ENCODE measurements at places on chromosomes 7 and 10. TPM values are rescaled to one million over a fixed set of nuclear protein-coding genes. Genes with fewer than 3 reads are reported as not detected.

Gene EVX1
- total RNA-seq = not detected

Gene PRXL2A
- 13.2 TPM for total RNA-seq

Gene METTL27
- 0.12 TPM for total RNA-seq

Gene AEBP1
- 79.7 TPM for total RNA-seq

Gene GUSB
- total RNA-seq = 30.3 TPM

Gene NSUN5
- 24.1 TPM for total RNA-seq

Gene ALOX5
- total RNA-seq = not detected

Gene NEUROG3
- not detected for total RNA-seq

Gene PBLD
- 1.4 TPM for total RNA-seq

Gene RUFY2
- 18.5 TPM for total RNA-seq

Gene CUTC
- 20.3 TPM for total RNA-seq

- DNase-seq = no peak
These were observed 56.8 kb downstream of the TCF7L2 start for GRCh38 chr10:113006656-113007342.

DNA sequence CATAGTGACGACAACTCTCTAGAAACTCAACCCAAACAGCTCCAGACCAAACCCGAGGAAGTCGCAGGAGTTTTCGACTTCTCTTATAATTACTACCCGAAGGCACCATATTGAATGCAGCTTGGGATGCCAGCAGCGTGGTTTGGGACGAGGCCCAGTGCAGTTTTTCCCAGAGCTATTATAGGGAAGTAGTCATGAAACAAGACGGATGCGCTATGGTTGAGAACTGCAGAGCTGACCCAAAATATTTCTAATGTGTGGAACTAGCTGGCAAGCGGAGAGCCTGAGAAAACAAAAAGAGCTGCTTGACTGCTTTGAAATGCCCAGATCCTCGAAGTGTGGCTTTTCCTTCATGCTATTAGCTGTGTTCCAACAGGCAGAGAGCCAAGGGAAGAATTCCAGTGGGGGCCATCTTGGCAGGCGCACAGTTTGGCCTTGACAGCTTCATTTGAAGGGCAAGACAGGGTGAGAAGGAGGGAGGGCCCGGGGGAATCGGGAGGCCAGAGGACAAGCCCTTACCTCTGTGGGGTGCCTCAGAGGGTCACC is 122.7 kb downstream of the CUL2 start:
- DNase-seq = peak; percentile 84

DNA sequence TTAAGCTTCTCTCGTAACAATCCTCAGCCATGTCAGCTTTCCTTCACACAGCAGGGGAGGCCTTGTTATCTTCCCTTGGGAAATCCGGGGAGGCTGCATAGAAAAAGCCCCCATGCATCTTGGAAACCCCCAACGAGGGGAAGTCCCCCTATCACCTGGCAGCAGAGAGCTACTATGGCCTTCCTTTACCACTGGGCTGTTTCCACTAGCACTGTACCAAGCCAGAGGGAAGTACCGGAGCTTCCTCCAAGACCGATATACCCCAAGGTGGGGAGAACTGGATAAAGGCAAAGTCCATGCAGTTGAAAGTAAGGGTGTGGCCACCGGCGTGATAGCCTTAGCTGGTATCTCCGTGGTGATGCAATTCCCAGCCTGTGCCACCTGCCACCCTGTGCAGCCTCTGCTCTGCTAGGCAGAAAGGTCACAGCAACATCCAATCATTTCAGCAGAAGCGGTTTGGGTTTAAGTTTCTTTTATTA is 4.4 kb upstream of the CLIP2 start:
- no peak for DNase-seq

GRCh38 chr7:44150966-44151941 is 10.1 kb upstream of the MYL7 start:
- no peak for DNase-seq

DNA sequence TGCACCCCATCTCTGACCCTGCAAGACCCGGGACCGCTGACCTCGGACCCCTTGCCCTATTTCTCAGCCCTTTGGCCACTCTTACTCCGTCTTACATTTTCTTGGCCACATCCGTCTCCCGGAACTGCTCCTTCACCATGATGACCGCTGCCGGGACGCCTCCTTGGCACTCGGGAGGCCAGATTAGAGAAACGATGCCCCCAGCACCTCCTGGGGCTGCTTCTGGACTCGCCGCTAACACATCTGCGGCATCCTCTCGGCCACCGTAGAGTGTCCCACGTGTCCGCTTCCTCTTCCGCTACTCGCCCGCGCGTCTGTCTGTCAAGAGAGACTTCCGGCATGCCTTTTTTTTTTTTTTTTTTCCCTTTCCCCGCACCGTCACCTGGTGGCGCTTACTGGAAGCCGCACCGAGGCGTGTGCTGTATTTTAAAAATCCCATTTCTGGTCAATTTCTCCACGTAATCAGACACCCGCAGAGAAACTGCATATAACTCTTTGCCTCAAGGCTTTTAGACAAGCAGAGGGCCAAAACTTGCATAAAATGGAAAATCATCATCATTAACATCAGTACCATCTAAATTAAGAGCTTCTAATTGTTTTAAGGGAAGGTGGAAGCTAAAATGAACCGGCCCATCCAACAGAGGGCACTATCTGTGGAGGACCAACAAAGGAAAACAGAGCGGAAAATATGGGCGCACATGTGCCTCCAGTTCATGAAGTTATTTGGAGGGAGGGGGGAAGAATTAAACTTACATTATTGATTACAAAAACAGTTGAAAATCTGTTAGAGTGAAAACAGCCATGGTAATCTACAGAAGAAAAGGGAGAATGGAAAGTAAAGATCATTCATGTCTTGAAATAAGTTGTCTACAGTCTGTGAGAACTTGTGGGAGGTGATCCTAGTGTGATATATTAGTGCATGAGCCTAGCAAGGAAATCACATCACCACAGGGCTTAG is at the start of gene POLR3A:
TSS of gene POLR3A (minus strand) at position 247 of the 958 bp plus-strand sequence. CDS start at position 139, 108 bp downstream.
- peak; percentile 97 for DNase-seq

DNA sequence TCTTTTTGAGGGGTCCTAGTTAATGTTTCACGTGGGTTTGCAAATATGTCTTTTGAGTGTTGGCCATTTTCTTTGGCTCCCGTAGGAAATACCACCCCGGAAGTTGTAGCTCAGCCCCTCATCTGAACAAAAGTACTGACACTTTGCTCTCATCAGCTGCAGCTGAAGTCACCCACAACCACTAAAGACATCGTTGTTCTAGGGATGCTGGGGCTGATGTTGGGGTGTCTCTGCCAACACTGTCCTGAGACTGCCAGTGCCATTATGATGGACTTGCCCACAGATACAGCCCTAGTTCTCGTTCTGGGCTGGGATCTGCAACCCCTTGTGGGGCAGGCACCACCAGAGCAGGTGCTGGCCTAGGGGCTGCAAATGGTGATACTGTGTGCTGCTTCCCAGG is 82.6 kb upstream of the ARHGAP21 start:
- DNase-seq = no peak

DNA sequence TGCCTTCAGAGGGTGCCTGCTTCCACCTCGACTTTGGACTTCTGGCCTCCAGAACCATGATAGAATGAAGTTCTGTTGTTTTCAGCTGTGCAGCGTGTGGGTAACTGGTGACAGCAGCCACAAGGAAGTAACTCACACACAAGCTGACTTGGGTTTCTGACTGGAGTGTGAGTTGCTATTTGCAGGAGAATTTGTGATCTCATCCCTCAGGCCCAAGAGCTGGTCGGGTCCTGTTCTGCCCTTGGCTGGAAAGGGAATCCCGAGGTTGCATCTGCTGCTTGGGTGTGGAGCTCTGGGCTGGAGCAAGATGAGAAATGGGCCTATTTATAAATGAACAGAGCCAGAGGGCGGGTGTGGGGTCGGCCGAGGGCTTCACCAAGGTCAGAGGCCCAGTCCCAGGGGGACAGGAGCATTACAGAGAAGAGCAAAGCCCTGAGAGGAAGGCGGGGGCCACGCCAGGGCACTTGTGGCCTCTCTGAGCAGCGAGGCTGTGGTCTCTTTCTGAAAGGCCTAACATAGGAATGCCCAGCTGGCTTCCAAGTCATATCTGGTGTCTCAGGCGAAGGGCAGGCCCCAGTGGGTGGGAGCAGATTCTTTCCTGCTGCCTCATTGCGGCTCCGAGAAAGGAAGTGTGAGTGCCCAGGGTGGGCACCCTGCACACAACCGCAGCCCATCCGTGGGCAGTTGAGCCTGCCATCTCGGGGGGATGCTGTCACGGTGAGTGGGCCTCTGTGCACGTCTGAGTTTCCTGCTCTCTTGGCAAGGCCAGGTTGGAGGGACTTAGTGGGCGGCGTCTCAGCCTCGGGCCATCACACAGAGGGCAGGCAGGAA is 26.5 kb upstream of the C10orf71 start:
- DNase-seq = peak; percentile 70

DNA sequence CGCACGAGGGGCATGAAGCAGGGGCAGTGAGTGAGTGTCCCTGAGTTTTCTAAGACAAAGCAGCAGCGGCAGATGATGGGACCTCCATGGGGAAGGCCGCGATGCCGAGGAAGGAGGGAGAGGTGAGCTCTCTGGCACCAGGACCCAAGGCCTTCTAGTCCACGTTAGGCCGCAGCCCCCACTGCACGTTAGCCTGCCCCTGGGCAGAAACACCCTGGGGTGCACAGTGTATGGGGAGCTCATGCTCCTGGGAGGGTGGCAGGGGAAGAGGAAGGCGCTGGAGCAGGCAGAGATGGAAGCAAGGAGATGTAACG is 97.3 kb upstream of the IKZF1 start:
- no peak for DNase-seq

GRCh38 chr7:24842449-24843241 is 85.4 kb upstream of the GSDME start:
- no peak for DNase-seq

GRCh38 chr10:113261611-113262091 is 291.2 kb upstream of the HABP2 start:
- no peak for DNase-seq

DNA sequence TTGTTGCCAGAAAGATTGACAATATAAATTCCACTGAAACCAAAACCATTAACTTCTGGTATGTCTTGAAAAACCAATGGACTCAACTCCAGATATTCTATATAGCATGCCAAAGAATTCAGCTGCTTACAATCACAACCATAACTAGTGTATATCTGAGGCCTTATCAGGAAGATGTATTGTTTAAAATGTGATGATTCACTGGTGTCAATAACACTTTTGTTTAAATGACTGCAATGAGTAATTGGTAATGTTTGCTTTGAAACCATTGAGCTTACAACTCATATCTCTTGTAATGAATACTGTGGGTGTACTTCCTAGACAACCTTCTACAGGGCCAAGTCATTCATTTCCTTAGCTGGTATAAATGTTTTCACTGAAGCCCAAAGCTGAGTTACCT is 727.9 kb upstream of the KCND2 start:
- DNase-seq = peak; percentile 49

- DNase-seq = no peak
These were observed 95.3 kb upstream of the RET start for GRCh38 chr10:42981358-42982236.

DNA sequence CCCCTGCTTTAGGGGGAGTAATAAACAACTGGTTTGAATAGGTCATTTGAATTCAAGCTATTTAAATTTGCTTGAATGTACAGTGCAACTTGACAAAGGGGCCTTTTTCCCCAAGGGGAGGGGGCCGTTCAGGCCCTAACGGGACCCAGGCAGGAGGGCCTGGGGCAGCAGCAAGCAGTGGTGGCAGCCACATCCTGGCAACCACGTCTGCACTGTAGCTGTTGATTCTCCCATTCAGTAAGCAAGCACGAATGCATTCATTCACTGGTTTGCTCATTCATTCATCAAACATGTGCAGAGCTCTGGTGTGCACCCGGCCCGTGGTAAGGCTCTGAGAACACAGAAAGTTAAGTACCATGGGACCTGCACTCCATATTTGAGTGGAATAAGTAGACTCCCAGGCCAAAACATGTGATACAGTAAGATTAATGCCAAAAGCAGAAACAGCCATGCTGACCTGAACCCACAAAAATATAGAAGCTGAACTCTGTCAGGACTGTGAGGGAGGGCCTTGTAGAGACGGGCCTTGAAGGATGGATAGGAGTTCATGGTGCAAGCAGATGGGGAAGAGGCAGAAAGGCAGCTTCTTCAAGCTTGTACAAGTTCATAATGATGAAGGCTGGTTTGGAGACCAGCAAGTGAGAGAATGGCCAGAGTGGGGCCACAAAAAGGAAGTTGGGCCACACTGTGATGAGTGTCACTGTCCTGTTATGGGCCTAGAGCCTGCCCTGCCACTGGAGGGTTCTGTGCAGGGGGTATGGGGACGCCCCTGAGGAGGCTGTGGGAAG is 29.3 kb upstream of the C10orf53 start:
- DNase-seq = no peak

DNA sequence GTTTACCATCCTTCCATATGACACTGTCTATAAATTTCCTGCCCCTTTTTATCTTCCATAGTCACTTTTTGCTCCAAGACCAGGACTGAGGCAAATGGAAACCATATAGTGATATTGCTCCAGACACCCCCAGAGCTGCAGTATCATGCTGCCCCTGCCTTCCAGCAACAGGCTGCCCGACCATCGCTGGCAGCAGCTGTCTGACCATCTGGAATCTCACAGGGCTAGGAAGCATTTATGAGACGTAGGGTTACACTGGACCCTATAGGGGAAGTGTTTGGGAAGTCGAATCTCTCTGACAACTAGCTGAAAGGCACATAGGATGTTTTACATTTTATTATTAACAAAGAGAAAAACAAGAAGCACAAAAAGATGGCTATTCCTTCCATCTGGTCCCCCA is 19.4 kb downstream of the ENO4 start:
- DNase-seq = no peak

DNA sequence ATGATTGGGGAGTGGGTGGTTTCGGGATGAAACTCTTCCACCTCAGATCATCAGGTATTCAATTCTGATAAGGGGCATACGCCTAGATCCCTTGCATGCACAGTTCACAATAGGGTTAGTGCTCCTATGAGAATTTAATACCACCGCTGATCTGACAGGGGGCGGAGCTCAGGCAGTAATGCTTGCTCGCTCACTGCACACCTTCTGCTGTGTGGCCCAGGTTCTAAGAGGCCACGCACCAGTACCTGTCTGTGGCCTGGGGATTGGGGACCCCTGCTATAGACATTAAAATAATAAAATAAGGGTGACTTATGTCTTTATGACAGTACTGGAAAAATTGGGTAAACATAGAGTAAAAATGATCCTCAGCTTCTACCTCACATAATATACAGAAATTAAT is 66.1 kb downstream of the SAMD9 start:
- no peak for DNase-seq

- DNase-seq = peak; percentile 8
These were observed 12.5 kb upstream of the LIPK start for GRCh38 chr10:88693392-88694020.

- DNase-seq = peak; percentile 11
These were observed 107.2 kb upstream of the RELN start for GRCh38 chr7:104096683-104097082.

DNA sequence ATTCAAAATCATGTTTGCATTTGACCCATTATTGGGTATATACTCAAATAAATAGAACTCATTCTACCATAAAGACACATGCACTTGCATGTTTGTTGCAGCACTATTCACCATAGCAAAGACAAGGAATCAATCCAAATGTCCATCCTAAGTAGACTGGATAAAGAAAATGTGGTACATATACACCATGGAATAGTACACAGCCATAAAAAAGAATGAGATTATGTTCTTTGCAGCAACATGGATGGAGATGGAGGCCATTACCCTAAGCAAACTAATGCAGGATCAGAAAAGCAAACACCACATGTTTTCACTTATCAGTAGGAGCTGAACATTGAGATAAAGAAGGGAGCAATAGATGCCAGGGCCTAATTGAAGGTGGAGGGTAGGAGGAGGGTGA is 12.0 kb upstream of the HHEX start:
- DNase-seq = no peak

- no peak for DNase-seq
These were observed 224.5 kb upstream of the SEMA3E start for GRCh38 chr7:83873459-83873858.

- no peak for DNase-seq
These were observed 112.1 kb upstream of the CDK1 start for GRCh38 chr10:60666221-60666620.

Measured in RPMI7951 (cell line).